ENCODE measurements at places on chromosomes 7 and 10.
A peak's percentile ranks its signal among the peaks of the same experiment; 100 is the strongest.

- no peak overlapping the region for H3K4me3 ChIP-seq
- H3K27me3 ChIP-seq: no peaks in the 10 kb centered on the region
- H3K27ac ChIP-seq: no peak overlapping the region
- H3K4me1 ChIP-seq: no peaks in the 10 kb centered on the region
- DNase-seq: no peak
Measured at GRCh38 chr10:88735661-88736060, 24.2 kb upstream of the LIPN start.

DNA sequence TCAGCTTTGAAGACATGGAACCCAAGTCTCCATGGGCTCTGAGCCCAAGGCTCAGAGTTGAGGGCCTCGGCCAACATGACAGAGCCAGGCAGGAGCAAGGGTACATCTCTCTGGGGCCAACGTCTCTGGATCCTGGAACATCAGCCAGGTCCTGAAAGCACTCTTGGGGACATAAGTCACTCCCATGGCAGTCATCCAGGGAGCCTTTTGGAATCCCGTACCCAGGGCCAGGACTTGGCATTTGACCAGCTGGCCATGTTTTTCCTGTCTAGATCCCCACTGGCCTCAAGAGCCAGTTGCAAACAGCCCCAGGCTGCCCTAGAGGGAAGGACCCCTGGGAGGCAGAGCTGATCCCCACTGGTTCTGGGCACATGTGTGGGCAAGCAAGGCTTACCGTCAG, 4.3 kb upstream of the CXCL12 start:
- H3K4me3 ChIP-seq: no peak overlapping the region
- no peaks in the 10 kb centered on the region for H3K36me3 ChIP-seq
- H3K27ac ChIP-seq: no peak overlapping the region
- peaks cover 2% of the 10 kb centered on the region for H3K4me1 ChIP-seq
- peaks cover 6% of the 10 kb centered on the region for H3K27me3 ChIP-seq

DNA sequence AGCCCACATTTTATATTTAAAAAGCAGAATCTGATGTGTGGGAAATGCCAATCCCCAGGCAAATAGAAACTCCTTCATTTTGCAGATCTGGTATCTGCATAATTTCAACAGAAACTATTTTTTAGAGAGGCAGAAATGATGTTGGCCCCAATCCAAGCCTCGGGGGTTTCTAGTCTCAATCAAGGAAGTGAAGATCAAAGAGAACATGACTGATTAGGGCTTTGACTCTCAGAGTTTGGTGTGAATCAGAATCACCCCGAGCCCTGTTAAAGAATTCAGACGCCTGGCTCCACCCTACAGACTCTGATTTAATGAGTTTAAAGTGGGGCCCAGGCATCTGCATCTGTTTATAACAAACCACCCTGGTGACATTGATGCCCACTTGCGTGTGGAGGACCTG, 36.7 kb upstream of the UBE2H start:
- no peaks in the 10 kb centered on the region for H3K36me3 ChIP-seq
- no peak overlapping the region for H3K4me3 ChIP-seq
- DNase-seq: no peak
- no peaks in the 10 kb centered on the region for H3K27me3 ChIP-seq
- H3K4me1 ChIP-seq: no peaks in the 10 kb centered on the region
- no peak overlapping the region for H3K27ac ChIP-seq

DNA sequence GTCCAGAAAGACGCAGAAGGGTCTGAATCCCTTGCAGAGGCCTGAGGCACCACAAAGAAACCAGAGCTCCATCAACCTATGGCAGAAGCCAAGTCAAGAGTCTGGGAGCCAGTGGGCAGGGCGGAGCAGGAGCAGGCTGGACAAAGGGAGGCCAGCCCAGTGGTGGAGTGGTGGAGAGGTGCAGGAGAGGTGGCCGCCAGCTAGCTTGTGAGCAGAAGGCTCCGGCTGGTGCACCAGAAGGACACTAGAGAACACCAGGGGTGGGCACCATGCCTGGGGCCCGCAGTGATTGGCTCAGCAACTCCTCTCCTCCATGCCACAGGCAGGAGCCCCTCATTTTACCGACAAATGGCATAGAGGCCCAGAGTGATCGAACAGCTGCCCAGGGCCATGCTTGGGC, 186.6 kb downstream of the GRID1 start:
- H3K36me3 ChIP-seq: no peaks in the 10 kb centered on the region
- DNase-seq: no peak
- no peak overlapping the region for H3K27ac ChIP-seq

- H3K4me1 ChIP-seq: no peaks in the 10 kb centered on the region
- no peak overlapping the region for H3K4me3 ChIP-seq
- H3K27ac ChIP-seq: no peak overlapping the region
Measured at GRCh38 chr10:75718991-75719390, 287.6 kb downstream of the LRMDA start.

DNA sequence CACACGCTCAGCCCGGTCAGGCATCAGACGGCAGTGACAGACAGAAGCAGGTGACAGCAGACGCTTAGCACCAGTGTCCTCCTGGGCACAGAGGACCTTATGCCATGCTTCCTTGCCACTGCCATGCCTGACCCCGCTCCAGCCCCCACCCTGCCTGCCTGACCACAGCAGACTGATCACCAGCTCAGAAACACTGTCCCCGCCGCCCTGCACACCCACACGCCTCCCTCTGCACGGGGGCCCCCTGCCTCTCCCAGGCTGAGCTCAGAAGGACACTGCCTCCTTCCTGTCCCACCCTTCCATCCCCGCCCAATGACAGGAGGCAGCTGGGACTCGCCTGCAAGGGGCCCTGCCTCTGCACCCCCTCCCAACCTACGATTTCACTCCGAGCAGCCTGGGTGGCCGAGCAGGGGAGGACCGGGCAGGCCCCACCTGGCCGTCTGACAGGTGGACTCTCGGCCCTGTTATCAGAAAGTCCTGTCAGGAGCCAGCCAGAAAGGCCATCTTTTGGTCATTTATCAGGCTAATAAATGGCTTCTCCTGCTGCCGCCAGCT, 183.4 kb downstream of the ELFN1 start:
- no peaks in the 10 kb centered on the region for H3K4me1 ChIP-seq
- H3K27me3 ChIP-seq: no peaks in the 10 kb centered on the region
- no peak overlapping the region for H3K4me3 ChIP-seq
- no peaks in the 10 kb centered on the region for H3K36me3 ChIP-seq
- DNase-seq: no peak
- H3K27ac ChIP-seq: no peak overlapping the region

GRCh38 chr7:114083166-114084001, 164.6 kb upstream of the PPP1R3A start:
- no peaks in the 10 kb centered on the region for H3K36me3 ChIP-seq
- H3K4me3 ChIP-seq: peak overlapping the region; percentile 38
- no peak overlapping the region for H3K27ac ChIP-seq
- no peak for DNase-seq
- H3K27me3 ChIP-seq: peaks cover 41% of the 10 kb centered on the region

- H3K27me3 ChIP-seq: no peaks in the 10 kb centered on the region
- H3K4me1 ChIP-seq: no peaks in the 10 kb centered on the region
Measured at GRCh38 chr10:48744587-48744986, 59.9 kb downstream of the WDFY4 start.

DNA sequence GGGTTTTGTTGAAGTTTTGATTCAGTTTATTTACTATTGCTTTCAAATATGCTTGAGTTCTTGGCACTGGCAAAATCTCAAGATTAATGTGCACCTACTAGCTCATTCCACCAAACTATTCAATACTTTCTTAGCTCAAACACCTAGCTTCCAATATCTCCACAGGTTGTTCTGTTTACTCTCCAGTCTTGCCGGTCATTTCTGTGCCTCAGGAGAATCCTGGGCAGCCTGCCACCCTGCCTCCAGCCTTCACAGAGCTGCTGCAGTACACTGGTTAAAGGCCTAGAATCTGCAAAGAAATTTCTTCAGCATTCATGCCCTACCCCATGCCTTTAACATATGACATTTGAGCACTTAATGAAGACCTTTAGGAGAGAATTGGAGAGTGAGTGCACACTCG, 4.0 kb upstream of the TMEM106B start:
- H3K36me3 ChIP-seq: no peaks in the 10 kb centered on the region
- no peak for DNase-seq
- no peak overlapping the region for H3K27ac ChIP-seq
- no peaks in the 10 kb centered on the region for H3K27me3 ChIP-seq
